ENCODE measurements at places on chromosomes 2 and 18.

- DNase-seq: no peak
These were observed 38.9 kb upstream of the ATP6V1B1 start for GRCh38 chr2:70896765-70897202.

GRCh38 chr18:24009651-24010333 lies 4.8 kb upstream of the TTC39C start:
- no peak for DNase-seq

DNA sequence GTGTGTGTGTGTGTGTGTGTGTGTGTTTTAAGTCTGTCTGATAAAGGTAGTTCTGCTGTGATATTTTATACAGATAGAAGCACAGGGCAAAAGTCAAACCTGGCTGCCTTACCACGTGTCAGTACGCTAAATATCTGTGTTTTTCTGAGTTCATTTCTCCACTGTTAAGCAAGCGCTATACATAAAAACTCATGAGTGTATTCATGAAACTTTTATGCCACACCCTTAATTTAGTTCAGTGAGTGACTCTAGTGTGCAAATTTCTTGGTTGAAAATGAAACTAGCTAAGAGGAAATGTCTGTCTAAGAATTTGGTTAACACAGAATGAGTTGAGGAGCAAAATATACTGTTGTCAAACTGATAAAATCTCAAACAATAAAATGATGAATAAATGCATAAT lies 11.2 kb downstream of the CASP10 start:
- no peak for DNase-seq

DNA sequence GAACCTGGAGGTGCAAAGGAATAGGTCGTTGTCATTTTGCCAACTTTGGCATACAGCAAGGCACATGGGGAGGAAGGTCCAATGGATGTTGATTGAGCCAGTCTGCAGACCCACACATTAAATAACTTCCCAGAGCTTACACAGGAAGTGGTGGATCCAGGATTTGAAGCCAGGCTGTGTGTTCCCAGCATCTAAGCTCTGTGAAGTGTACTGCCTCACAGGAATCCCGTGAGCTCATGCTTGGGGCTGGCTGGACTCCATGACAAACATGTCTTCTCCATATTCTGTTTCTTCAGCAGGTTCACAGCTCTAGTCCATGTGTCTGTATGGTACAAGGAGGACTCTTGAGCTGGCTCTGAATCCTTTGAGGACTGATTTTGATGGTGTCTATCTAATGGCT lies 63.9 kb downstream of the KLHL29 start:
- DNase-seq: no peak

- DNase-seq: no peak
These were observed 151.1 kb upstream of the MSH6 start for GRCh38 chr2:47631792-47632398.

Data from activated T-helper 1 cell treated with Interleukin-2 at 50 U/mL for 16 hours (primary cell).